ENCODE measurements at places on chromosomes 2 and 18.
A peak's percentile ranks its signal among the peaks of the same experiment; 100 is the strongest.

DNA sequence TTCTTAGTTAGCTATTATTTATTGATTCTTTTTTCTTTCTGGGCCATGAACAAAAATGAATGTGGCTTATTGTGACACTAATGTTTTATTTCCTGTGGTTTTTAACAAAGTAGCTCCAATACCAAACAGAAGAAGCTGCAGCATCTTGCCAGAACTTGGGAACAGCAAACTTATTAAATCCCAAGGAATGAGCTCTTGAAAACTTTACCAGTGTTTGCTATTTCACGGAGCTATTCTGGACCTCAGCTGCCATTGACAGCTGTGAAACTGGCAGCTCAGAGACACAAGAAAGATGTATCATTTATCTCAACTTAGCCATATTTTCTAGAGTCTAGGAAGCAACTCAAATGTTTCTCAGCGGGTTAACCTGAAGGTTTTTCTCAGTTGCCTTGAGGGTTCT lies 91.0 kb upstream of the NEUROD1 start:
- DNase-seq: no peak

- no peak for DNase-seq
Observed at GRCh38 chr2:151664520-151664919, 69.8 kb downstream of the NEB start.

DNA sequence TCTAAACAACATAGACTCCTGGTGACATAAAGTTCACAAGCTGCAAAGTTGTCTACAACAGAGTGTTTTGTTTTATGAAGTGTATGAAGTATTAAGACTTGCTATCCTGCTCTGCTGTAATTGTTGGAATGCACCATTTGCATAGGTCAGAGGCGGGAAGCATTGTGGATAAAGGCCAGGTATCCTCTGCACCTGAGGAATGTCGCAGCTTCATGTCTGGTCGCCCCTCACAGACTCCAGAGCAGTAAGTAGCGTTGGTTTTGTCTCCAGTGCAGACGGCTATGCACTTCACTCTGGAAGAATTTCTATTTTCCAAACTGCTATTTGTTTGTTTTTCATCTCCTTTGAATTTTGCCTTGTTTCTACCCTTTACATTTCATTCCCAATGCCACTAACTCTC lies 63.1 kb downstream of the UNC80 start:
- no peak for DNase-seq

GRCh38 chr2:151357359-151357758 lies at the start of gene TNFAIP6:
Gene TNFAIP6 (plus strand): TSS chr2:151357592. CDS start chr2:151357667, 75 bp downstream.
- DNase-seq: no peak

GRCh38 chr2:191635333-191636234 lies 42.4 kb upstream of the NABP1 start:
- DNase-seq: no peak

DNA sequence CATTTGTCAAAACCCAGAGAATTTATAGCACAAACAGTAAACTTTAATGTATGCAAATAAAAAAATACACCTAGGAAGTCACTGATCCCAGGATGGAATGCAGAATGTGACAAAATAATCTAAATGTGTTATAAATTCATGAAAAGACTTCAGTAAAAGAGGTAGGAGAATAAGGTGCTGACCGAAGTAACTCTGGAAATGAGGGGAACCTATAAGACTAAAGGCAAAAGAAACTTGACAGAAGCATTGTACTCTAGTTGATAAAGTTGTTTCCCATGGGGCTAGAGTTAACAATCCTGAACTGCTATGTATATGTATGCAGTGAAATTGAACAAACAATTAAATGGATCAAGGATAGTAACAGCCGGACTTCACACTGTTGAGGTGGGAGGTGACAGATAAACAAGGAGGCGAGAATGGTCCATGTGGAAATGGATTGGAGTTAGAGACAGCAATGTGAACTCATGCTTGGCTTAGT lies 24.5 kb downstream of the IRS1 start:
- DNase-seq: no peak

DNA sequence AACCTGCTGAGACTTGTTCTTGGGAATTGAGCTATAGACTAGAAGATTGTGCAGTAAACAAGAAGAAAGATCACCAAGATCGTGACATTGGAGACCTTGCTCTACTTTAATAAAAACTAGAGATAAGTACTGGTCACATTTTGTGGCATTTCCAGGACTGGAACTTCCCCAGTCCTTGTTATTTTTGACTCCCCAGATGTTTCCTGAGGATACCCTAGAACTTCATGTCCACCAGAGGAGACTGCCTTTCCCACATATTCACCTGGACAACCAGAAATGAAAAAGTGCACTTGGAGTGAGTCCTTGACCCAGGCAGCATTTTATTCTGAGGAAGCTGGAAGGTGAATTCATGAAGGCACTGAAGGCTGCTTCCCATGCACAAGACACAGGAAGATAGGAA lies 5.7 kb downstream of the CD207 start:
- no peak for DNase-seq

DNA sequence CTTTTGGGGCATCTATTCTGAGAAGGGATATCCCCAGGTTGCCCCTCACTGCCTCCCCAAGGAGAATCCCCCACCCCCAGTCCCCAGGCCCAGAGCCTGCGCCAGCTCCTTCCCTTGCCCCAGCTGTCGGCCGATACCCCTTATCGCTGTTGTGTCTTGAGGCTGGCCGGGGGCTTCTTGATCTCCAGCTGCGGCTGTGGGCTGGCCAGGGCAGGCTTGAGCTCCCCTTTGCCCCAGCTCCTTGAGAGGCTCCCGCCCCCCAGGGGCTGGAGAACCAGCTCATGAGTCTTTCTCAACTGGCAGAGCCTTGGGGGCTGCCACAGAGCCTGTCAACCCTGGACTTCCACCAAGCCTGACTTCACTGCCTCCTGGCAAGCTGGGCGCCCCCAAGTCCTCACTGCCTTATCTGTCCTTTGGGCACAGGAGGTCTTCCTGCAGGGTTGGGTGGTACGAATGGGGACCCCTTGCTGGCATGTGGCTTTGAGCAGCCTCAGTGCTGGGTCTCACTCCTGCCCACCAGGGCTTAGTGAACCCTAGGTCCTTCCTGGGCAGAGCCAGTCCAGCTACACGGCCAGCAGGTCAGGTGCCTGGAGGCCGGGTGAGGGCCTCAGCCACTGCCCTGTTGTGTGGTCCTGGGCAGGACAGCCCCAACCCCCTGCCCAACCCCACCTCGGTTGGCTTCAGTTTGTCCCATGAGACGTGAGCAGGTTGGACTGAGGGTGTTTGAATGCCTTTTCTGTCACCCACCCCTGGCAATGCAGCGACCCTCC lies 29.5 kb downstream of the INHBB start:
- no peak for DNase-seq

DNA sequence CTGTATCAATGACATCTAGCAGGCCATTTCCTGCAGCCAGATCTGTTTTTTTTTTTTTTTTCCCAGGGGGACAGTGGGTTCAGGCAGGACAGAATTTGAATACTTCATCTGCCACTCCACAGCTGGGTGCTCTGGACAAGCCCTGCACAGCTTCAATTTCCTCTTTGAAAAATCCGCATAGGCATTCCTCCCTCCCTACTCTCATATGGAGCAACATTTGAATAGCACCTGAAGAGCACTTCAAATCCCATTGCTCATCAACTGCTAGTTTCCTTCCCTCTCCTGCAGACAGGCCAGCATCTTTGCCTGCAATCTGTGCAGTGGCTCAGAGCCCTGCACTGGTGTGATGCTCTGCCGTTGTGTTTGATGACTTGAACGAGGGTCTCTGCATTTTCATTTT lies 326.3 kb downstream of the TSN start:
- no peak for DNase-seq

GRCh38 chr2:25822190-25823117 lies 55.8 kb downstream of the ASXL2 start:
- DNase-seq: peak; percentile 42

GRCh38 chr18:32349728-32350395 lies 120.8 kb downstream of the GAREM1 start:
- no peak for DNase-seq

DNA sequence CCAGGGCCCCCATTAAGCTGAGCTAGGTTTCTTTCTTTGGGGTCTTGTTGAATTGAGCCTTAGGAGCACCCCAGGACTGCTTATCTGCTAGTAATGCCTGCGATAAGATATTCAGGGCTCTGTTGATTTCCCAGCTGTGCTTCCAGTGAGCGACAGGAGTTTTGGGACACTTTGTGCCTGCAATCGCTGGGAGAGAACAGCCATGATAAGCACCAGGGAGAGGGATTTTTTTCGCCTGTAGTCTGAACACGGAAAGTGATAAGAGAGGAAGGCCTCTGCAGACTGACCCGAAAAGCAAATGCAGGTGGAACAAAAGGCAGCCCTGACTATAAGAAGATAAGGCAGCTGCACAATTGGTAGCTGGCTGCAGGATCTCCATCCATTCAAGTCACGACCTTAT lies 244.3 kb downstream of the CNTNAP5 start:
- DNase-seq: no peak

DNA sequence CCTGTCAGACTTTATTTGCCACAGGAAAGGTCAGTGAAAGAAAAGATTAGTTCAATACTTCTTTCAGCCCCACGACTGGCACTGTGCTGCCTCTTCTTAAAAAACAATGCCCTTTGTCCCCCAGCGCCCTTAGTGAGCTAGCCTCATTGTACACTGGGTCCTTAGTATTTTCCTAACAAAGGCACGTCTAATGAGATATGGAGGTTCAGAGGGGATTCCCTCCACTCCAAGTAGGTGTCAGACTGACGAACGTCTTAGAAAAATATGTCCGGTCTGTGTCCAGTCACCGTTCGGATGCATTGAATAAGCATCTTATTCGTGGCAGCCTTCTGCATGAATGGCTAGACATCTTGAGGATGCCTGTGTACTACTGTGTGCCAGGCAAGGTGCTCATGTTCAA lies 1.1 kb downstream of the FECH start:
- DNase-seq: no peak

GRCh38 chr18:48638451-48638850 lies 99.6 kb downstream of the CTIF start:
- DNase-seq: no peak

GRCh38 chr18:29711932-29712331 lies 1330.6 kb downstream of the DSC3 start:
- DNase-seq: no peak
